NCI-H1105 (cell line): ENCODE measurements at places on chromosomes 12 and 14.

- DNase-seq, result no peak
Observed at GRCh38 chr12:18799561-18799960, 61.6 kb downstream of the CAPZA3 start.

DNA sequence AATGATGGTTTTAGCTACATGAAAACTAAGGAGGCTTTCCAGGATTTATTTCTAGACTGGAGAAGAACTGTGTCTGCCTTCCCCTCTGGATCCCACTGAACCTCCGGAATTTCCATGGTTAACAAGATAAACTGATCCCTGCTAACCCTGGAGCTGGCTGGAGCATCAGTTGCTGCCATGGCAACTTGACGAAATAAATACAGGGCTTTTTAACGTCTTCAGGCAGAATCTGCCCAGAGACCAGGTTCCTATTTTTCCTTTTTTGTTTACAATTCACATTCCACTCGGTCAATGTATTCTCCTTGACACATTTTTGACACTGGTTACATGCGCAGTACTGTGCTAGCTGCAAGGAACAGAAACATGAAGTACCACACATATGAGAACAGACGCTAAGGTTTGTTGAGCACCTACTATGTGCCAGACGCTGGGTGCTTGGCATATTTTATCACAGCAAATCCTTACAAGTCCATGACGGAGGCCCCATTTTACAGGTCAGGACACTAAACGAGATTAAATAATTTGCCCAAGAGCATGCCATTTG, 1.7 kb downstream of the C14orf132 start:
- no peak for DNase-seq

DNA sequence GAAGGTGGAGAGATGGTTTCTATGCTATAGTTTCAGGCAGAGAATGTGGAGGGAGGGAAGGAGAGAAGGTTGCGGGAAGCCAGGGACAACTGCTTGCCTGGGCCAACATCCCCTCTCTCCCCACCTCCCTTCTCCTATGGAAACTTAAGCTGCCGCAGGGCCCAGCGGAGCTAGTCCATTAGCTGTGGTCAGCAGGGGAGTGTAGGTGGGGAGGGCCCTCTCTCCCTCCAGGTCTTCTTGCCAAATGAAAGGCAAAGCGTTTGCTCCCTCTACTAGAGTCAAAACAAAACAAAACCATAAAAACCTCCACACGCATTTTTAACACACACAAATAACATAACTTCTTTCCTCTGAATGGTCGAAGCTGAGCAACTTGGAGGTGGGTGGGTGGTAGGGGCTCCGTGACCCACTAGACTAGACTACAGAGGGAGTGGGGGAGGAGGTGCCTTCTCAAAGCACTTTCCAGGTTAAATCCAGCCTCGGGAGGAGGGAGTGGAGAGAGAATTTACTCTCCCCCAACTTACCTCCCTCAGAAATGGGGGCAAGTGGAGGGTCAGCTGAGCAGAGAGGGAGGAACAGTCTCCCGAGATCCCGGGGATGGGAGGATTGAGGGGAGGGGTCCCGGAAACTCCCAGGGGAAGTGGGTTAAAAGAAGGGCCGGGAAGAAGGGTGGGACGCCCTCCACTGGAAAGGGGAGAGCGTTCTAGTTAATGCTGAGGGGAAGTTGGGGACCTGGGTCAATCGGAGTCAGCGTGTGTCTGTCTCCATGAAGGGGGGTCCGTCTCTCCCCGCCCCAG, 4.6 kb upstream of the CACNB3 start:
- DNase-seq, result no peak

DNA sequence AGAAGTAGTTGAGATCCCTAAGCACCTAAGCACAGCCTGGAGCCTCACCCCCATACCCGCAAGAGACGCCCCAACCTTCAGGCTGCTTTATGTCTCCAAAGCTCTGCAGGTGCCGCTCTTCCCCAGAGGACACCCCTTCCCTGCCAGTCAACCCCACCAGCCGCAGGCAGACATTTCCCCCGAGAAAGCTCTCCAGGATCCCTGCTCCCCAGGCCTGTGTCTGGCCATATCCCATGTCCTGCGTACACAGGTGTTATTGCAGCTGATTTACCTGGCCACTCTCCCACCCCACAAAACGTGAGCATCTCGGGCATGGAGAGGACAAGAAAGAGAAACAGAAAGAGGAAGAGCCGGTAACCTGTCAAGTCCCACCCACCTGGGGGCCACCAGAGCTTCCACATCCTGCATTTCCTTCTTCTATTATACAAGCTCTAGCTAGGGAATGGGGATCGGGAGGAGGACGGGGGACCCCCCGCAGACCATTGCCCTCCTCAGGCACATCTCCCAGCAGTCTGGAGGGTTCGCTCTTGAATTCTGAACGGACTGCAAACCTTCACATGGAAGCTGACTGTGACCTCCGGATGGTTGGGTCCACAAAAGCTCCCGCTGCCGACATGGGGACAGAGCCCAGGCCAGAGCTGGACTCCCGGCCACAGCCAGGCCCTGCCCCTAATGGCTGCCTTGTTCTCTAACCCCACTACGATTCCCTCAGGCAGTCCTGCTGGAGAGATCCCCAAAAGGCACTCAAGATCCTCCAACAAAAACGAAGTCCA, 17.6 kb downstream of the CCDC88C start:
- no peak for DNase-seq

DNA sequence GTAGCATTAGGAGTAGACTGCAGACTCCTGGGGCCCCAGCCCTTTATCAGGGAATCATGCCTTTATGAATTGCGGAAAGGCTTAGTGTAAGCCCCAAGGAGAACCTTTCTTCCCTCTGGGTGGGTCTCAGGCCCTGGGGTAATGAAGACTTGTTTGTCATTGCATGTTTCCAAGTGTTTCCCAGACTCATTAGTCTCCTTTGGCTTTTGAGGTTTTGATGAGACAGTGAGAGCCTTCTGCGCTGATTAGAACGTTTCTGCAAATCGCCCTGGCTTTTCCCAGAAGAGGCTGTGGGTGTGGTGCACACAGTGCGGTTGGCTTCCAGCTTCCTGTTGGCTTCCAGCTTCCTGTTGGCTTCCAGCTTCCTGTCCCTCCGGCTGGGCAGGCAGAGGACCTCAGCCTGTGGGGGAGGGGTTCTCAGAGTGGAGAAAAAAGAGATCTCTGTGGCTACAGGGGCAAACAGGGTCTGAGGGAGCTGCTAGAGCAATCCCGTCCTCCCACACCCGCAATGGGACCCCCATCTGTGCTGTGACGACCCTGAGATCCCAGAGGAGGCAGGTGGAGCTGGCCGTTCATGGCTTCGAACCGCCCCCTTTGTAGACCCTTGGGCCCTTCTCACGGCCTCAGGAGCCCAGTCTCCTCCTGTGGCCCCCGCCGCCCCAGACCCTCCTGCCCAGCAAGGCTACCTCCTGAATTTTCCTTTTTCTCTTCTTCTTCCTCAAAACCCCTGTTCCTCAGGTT, 42.1 kb downstream of the GPR68 start:
- DNase-seq, result no peak

DNA sequence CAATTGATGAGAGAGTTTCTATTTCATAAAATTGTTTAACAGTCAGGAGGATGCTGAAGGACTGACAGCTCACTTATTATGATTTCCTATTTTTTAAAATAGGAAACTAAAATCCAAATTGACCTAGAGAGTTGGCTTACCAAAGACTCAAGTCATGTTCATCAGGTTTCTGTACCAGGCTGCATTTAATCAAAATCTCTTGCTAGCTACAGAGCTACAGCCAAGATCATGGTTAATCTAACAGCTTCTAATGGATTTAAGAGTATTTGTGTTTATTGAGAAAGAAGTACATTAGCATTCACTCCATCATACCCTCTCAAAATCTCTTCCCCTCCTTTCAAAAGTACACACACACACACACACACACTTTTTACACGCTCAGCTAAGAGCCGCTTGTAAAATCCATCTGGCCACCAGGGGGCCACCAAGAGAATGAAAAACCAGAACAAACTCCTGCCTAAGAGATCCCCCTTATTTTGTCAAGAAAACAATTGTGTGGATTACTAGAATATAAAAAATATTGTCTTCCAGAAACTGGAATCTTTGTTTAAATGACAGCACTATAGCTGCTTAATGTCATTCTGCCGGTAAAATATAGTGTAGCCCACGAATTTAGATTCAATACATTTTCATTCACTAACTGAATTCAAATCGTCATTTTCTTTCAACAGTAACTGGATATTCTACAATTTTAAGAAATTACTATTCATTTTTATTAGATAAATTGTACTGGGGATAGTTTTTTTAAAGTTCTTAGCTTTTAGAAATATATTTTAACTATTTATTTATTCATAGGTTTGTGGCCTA, 334.0 kb downstream of the BTG1 start:
- DNase-seq, result peak; percentile 41

DNA sequence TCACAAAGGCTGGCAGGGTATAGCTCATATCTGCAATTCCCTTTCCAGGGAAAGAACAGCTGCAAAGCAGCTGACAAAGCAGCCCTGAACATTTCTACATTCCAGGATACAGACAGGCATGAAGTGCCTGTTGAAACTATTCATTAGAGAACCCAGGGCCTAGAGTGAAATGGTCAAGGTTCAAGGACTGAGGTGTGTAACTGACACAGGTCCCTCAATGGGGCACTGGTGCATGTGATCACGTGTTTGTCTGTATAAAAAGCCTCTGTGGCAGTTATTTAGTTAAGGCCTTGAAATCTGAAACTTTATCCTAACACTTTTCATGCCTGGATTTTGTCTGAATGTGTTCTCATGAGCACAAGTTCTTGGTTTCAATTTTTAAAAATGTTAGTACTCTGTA, 47.1 kb downstream of the GIT2 start:
- DNase-seq, result no peak

GRCh38 chr14:58873228-58873953, 235.6 kb downstream of the DACT1 start:
- peak; percentile 18 for DNase-seq

GRCh38 chr14:58626431-58626831, 11.3 kb upstream of the DACT1 start:
- no peak for DNase-seq

DNA sequence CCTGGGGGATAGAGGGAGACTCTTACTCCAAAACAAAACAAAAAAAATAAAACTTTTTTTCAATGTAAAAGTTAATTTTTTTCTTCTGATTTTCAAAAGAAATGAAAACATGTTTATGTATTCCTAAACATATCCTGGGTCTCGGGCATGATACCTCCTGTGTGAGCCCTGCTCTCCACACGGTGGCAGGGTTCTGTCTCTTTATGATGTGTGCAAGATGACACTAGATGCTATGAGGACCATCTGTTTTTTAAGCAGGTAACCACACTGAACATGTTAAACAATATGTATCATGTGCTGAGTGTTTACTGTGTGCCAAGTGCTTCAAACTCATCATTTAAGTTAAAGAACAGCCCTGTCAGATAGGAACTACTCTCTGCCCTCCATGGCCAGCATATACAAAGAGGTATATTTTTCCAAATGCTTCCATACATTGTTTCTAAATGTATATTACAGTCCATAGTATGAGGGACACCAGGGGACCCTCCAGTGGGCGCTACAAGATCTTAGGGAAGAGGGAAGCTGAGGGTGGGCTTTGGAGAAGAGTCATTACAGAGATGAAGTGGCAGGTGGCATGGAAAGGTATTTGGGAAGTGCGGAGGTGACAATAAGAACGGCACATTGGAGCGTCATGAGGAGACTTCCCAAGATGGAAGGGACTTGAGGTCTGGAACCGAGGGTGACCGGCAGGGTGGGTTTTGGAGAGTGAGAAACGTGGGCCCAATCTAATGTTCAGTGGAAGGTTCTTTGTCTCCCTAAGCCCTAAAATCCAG, 28.5 kb downstream of the FOS start:
- DNase-seq, result peak; percentile 31

DNA sequence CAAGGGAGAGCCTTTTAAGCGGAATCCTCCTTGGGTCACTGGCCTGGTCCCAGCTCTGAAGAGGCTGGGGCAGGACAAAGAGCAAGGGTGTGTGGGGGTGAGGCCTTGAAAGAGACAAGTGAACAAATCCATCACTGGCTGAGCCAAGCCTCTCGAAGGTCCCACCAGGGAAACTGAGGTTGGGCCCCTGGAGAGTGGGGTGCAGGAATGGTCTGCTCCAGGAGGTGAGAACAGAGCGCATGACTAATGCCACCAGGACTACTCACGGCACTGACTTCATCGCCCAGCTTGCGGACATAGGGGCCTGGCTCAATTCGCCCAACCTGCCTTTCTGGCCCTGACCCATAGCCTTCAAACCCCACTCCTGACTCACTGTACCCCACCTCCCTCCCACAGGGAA, 19.2 kb upstream of the DEGS2 start:
- no peak for DNase-seq

DNA sequence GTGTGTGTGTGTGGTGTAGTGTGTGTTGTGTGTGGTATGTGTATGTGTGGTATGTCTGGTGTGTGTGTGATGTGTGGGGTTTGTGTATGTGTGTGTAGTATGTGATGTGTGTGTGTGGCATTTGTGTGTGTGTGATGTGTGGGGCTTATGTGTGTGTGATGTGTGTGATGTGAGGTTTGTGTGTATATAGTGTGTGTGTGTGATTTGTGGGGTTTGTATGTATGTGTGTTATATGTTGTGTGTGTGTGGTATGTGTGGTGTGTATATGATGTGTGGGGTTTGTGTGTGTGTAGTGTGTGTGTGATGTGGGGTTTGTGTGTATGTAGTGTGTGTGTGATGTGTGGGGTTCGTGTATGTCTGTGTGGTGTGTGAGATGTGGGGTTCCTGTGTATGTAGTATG, 9.4 kb downstream of the GALNT16 start:
- DNase-seq, result no peak
